ENCODE measurements at places on chromosomes 1 and 21.

GRCh38 chr1:189431447-189431846, 1046.2 kb downstream of the BRINP3 start:
- H3K27me3 ChIP-seq, result no peaks in the 10 kb centered on the region
- H3K4me3 ChIP-seq, result no peak overlapping the region
- H3K4me1 ChIP-seq, result no peaks in the 10 kb centered on the region
- no peaks in the 10 kb centered on the region for H3K36me3 ChIP-seq

DNA sequence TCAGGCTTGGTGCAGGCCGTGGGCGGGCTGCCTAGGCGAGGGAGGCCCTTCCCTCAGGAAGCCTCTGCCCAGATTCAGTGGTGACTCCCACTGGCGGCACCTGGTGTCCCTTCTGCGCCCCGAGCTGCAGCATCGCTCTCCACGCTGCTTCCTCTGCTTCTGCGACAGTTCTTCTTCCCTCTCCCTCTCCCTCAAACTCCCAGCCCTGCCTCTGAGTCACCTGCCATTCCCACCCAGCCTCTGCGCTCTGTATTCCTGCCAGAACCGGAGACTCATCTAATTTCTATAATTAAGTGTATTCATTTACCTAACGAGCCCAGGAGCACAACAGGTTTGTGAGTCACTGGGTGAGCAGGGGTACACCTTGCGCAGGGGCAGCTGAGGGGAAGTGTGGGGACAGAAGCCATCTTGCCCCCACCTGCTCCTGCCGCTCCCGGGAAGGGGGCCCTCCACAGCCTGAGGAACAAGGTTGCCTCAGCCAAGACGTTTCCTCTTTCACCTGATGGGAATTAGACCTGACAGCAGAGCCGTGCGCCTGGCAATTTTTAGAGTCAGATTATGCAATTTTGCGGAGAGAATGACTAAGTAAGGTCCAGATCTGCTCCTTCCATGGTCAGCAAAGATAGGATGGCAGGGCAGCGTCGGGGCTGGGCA, 19.4 kb downstream of the KCNC4 start:
- 0 out of 2 replicates have a peak, but pooled peaks cover 4% of the 10 kb centered on the region for H3K4me1 ChIP-seq
- DNase-seq, result no peak
- no peaks in the 10 kb centered on the region for H3K36me3 ChIP-seq
- no peaks in the 10 kb centered on the region for H3K27me3 ChIP-seq

DNA sequence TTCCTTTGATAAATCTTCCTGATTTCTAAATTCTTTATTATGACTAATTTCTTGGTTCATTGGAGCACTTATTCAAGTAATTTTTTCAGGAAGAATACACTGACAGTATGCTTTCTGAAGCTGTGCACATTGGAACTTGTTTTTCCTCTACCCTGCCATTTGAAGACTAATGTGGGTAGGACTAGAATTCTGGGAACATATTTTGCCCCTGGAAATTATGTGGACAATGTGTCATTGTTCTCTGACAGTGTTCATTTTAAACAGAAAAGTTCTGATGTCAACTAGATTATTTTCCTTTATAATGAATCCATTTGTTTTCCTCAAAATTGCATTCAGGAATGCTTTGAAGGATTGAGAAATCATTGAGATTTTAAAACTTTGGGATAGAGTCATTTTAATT, 34.8 kb upstream of the ST6GALNAC5 start:
- DNase-seq, result no peak
- no peaks in the 10 kb centered on the region for H3K4me1 ChIP-seq
- no peak overlapping the region for H3K4me3 ChIP-seq
- no peaks in the 10 kb centered on the region for H3K36me3 ChIP-seq

- H3K27ac ChIP-seq, result no peak overlapping the region
- no peak overlapping the region for H3K4me3 ChIP-seq
- no peaks in the 10 kb centered on the region for H3K27me3 ChIP-seq
- no peaks in the 10 kb centered on the region for H3K36me3 ChIP-seq
Measured at GRCh38 chr1:29700491-29700890, 464.2 kb downstream of the PTPRU start.

DNA sequence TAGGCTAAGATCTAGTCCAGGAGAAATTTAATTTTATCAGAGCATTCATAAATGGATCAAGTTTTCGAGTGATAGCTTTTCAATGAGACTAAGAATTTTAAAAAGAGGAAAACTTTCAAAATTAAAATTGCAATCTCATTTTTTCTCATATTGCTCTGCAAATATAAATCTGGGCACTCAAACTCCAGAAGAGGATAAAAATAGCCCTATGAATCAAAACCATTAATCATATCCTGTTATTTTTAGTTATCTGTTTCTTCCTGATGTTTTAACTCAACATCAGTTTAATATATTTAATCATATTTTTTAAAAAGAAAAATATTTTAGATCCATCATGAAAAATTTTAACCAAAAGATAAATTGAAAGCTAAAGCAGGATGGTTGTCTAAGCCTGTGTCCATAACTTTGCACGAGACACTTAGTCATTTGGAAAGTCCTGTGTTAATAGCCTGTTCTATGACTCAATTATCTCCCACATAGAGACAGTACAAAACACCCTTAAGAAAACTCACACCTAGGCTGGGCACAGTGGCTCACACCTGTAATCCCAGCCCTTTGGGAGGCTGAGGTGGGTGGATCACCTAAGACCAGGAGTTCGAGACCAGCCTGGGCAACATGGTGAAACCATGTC, 17.1 kb upstream of the PRRC2C start:
- DNase-seq, result no peak
- H3K4me3 ChIP-seq, result no peak overlapping the region
- no peaks in the 10 kb centered on the region for H3K36me3 ChIP-seq

GRCh38 chr1:1957533-1957961, 38.5 kb upstream of the TMEM52 start:
- no peak overlapping the region for H3K4me3 ChIP-seq
- DNase-seq, result no peak
- H3K27ac ChIP-seq, result no peak overlapping the region
- no peaks in the 10 kb centered on the region for H3K27me3 ChIP-seq
- H3K36me3 ChIP-seq, result no peaks in the 10 kb centered on the region
- H3K4me1 ChIP-seq, result no peaks in the 10 kb centered on the region

- no peaks in the 10 kb centered on the region for H3K27me3 ChIP-seq
- H3K36me3 ChIP-seq, result no peaks in the 10 kb centered on the region
- H3K4me1 ChIP-seq, result no peaks in the 10 kb centered on the region
- no peak overlapping the region for H3K4me3 ChIP-seq
- no peak for DNase-seq
Measured at GRCh38 chr1:59026472-59026948, 242.7 kb upstream of the JUN start.

GRCh38 chr1:113943028-113943811, 14.1 kb downstream of the HIPK1 start:
- no peak overlapping the region for H3K4me3 ChIP-seq
- no peak for DNase-seq
- H3K4me1 ChIP-seq, result no peaks in the 10 kb centered on the region
- H3K27ac ChIP-seq, result no peak overlapping the region
- H3K27me3 ChIP-seq, result no peaks in the 10 kb centered on the region

DNA sequence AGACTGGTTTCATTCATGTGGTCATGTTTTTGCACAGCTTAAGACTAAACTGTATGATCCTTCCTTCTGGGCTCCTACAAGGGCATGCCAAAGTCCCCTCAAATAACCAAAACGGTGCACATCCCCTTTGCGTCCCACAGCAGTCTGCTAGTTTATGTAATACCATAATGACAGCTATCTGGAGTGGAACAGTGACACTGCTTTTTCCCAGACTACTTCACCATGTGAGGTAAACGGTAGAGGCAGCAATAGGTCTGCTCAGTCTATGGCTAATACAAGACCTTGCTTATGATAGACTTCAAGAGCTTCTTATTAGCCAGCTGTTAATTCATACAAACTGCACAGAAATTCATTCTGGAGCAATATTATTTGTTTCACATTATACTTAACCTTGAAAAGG, 395.5 kb downstream of the SMYD3 start:
- H3K4me1 ChIP-seq, result no peaks in the 10 kb centered on the region
- no peak for DNase-seq
- H3K27me3 ChIP-seq, result no peaks in the 10 kb centered on the region
- no peak overlapping the region for H3K27ac ChIP-seq
- no peak overlapping the region for H3K4me3 ChIP-seq
- no peaks in the 10 kb centered on the region for H3K36me3 ChIP-seq

GRCh38 chr1:16072616-16073484, 601 bp downstream of the FAM131C start:
- DNase-seq, result no peak
- H3K27me3 ChIP-seq, result peaks cover 8% of the 10 kb centered on the region
- peaks cover 3% of the 10 kb centered on the region for H3K4me1 ChIP-seq
- H3K27ac ChIP-seq, result no peak overlapping the region

DNA sequence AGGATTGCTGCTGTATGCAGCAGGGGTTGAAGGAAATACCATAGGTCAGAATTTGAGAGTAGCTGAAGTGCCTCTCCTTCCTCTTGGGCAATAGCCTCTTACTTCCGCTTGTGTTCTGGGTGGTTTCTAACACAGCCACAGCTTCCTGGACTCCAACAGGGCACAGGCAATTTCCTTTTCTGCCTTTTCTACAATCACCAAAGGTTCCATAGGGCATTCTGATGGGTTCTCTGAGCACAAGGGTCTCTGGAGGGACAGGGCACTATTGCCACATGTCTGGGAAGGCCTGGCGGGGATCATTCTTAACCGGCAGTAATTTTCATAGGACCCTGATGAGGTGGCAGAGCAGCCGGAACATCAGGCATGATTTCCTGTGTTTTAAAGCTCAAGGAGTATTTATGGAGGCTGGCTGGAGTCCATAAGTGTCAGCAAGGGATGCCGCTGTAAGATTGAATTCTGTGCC, 5.5 kb upstream of the AGTRAP start:
- no peak overlapping the region for H3K4me3 ChIP-seq
- H3K27ac ChIP-seq, result no peak overlapping the region
- H3K36me3 ChIP-seq, result no peaks in the 10 kb centered on the region
- H3K27me3 ChIP-seq, result no peaks in the 10 kb centered on the region
- peaks cover 8% of the 10 kb centered on the region for H3K4me1 ChIP-seq

DNA sequence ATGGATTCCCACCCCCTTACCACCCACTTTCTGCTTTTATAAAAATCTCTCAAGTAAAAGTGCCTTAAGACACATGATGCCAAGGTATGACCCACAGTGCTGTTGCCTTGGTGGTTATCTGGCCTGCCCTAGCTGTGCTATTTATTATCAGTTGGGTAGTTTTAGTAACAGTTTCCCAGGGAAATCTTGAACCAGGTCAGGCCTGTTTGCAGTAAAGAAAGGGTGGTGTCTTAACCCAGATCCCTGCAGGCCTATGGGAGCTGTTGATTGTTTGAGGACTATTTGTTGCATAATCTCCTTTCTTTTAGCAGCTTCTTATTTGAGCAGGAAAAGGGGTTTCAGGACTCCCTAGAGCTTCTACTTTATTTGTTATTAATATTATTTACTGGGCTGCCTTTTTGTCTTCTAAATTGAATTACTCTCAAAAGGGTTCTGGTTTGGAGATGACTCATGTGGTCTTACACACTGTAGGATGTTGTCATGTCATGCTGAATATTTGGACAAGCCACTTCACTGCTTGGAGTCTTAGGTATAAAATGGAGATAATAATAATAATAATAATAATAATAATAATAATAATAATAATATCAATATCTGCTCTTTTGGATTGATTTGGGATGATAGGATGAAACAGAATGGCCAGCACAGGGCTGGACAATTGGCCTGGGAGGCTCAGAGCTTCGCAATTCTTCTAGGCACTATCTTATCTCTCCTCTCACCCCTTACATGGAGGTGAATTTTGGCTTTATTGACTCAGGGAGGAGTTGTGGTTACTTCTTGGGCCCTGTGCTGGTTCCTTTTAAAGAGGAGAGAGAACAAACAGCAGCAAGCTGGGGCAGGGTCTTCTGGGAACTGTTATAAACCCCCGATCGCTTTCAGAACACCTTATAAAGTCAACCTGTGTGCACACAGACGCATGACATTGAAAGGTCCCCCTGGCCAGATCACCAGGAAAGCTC, 252.1 kb downstream of the PRDM2 start:
- no peak overlapping the region for H3K27ac ChIP-seq
- H3K36me3 ChIP-seq, result no peaks in the 10 kb centered on the region
- DNase-seq, result no peak
- no peak overlapping the region for H3K4me3 ChIP-seq

DNA sequence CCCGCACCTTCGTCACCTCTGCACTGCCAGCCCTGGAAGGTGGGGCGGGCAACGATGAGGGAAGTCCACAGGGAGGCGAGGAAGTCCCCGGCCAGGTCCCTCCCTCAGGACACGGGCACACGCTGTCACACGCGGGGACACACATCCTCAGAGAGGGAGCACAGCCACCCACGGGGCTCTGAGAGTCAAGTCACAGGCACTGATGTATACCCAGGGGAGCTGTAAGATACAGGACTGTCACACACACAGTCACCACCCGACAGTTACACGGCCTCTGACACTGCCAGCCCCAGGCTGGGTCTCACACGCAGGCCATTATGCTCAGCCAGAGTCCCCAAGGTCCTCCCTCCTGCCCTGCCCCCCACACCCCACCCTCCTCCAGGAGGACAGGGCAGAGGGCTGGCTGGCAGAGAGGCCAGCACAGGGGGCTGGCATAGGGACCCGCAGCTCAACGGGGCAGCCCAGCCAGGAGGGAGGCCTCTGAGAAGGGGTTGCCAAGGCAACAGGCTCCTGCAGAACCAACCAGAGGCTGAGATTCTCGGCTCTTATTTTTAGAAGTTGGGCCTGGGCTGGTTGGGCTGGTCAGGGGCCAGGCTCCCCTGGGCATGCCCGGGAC, 17.7 kb upstream of the ADGRB2 start:
- DNase-seq, result no peak
- no peaks in the 10 kb centered on the region for H3K27me3 ChIP-seq
- H3K4me1 ChIP-seq, result peaks cover 10% of the 10 kb centered on the region
- H3K36me3 ChIP-seq, result no peaks in the 10 kb centered on the region

DNA sequence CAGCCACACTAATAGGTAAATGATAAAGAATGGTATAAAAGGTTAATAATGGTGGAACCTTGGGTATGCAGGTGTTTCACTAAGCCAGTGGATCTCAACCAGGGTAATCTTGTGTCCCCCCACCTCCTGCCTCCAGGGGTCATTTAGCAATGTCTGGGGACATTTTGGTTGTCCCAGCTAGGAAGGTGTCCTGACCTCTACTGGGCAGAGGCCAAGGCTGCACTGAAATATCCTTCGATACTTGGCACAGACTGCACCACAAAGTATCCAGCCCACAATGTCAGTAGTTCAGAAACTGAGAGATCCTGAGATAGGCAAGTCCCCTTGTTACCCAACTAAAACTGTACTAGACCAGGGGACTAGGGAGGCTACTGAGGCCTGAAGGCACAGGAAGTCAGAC, 113.6 kb upstream of the TIAM1 start:
- H3K27ac ChIP-seq, result no peak overlapping the region
- H3K36me3 ChIP-seq, result no peaks in the 10 kb centered on the region
- no peak for DNase-seq

GRCh38 chr1:39149509-39149908, 55.0 kb upstream of the MACF1 start:
- no peak overlapping the region for H3K4me3 ChIP-seq
- no peak overlapping the region for H3K27ac ChIP-seq
- H3K36me3 ChIP-seq, result no peaks in the 10 kb centered on the region
- peaks cover 5% of the 10 kb centered on the region for H3K4me1 ChIP-seq
- H3K27me3 ChIP-seq, result no peaks in the 10 kb centered on the region

GRCh38 chr1:228039006-228039903, 32.5 kb downstream of the WNT3A start:
- H3K4me3 ChIP-seq, result no peak overlapping the region
- H3K27me3 ChIP-seq, result peaks cover 28% of the 10 kb centered on the region
- DNase-seq, result no peak
- H3K36me3 ChIP-seq, result no peaks in the 10 kb centered on the region
- H3K4me1 ChIP-seq, result 0 out of 2 replicates have a peak, but pooled peaks cover 1% of the 10 kb centered on the region
- H3K27ac ChIP-seq, result no peak overlapping the region

GRCh38 chr1:200448034-200448762, 38.4 kb upstream of the ZNF281 start:
- no peak overlapping the region for H3K27ac ChIP-seq
- no peak for DNase-seq
- no peaks in the 10 kb centered on the region for H3K36me3 ChIP-seq
- H3K27me3 ChIP-seq, result no peaks in the 10 kb centered on the region
- H3K4me3 ChIP-seq, result no peak overlapping the region

Data from iPS DF 6.9 (cell line).